ENCODE measurements at places on chromosomes 16 and 17.

DNA sequence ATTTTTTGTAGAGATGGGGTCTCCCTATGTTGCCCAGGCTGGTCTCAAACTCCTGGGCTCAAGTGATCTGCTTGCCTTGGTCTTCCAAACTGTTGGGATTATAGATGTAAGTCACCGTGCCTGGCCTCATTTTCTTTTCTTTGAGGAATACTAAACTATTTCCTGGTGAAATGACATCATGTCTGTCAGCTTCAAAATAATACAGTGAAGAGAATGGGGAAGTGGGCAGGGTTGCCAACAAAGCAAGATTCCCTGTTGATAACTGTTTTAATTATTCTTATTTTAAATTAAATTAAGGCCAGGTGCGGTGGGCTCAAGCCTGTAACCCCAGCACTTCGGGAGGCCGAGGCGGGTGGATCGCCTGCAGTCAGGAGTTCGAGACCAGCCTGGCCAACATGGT, 21.1 kb downstream of the PIPOX start:
- DNase-seq, result no peak

DNA sequence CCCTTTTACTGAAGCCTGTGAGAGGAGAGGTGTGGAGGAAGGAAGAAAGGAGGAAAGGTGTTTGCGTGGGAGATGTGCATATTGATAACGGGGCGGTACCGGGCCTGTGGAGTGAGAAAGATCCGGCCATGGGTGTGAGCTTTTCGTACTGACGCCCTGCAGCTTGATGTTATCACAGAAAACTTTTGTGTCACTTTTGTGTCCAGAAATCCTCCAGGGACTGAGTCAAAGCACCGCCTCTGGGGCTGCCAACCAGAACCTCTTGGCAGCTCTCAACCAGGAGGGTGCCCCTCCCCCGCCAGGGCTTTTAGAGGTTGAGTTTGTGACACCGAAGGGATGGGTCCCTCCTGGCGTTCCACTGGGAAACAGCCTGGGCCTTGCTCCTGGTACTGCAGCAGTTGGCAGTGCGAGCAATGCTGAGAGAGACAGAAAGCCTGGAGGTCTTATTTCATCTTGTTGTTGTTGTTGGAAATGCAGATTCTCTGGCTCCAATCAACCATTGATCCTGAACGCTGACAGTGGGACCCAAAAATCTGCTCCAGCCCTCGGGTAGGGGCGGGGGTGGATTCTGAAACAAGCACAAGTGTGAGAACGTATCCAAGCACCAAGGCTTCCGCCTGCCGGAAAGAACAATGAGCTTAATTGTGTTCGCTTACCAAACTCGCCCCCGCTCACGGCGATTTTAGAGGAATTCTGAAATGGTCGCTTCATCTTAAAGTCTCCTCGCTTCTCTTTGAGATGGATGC, 65.0 kb downstream of the CRISPLD2 start:
- peak; percentile 44 for DNase-seq

GRCh38 chr16:8866118-8866883, 2.5 kb downstream of the CARHSP1 start:
- DNase-seq, result peak; percentile 51

DNA sequence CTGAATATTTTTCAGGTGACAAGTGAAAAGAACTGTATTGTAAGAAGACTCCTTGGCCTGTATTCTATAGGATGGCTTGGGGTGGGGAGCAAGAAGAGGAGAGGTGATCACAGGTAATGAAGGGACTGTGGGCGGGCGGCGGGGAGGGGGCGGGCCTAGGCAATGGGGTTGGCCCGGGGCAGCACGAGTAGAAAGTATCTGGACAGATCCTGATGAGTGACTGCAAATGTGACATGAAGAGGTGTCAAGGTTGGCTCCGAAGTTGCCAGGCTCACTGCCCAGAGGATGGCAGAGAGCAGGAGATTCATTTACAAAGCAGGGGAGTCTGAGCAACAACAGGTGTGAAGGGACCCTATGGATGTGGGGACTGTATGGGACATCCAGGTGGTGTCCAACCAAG, 10.8 kb upstream of the G6PC1 start:
- DNase-seq, result no peak

DNA sequence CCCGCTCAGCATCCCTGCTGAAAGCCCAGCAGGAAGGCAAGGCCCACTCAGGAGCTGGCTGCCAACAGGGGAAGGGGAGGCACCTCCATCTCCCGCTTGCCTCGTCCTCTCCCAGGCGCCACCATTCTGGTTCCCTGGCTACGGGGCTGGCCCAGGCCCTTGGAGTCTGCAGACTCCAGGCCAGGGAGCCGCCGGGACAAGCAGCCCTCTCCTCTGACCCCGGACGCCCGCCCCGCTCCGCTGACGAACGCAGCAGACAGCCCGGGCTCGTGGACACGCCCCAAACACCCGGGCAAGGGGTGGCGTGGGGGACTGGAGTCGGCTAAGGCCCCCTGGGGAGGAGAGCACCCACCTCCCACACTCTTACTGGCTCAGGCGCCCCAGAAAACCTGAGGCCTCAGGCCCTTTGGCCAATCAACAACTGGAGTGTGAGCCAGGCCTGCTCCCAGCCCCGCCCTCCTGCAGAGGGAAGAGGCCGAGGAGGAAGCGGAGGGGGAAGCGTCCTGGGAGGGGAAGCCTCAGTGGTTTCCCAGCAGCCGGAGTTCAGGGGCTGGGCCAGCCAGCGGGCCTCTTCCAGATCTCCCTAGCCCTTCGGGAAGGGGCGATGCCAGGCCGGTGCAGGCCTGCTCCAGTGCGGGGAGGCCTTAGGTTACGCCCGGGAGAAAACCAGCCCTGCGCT, 4.2 kb downstream of the MNT start:
- no peak for DNase-seq

DNA sequence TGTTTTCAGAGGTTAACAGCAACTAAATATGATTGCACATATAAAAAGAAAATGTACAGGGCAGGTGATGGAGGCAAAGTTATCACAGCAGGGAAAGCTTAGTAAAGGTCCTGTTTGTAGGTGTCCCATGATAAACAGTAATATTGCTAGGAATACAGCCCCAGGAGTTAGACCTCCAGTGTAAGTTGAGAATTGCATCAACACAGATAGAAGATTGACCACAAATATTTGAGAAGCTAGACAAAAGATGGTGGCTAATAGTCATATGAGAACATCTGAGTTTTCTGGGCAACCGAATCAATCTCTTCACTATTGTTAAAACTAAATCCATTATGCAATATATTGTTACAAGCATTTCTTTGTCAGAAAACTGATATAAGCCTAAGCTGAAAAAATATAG, 152.6 kb downstream of the CDH11 start:
- no peak for DNase-seq

- DNase-seq, result no peak
Observed at GRCh38 chr17:21297026-21297520, 12.6 kb downstream of the MAP2K3 start.

- DNase-seq, result no peak
Observed at GRCh38 chr16:25051406-25052150, 36.4 kb upstream of the ARHGAP17 start.

GRCh38 chr17:8855477-8856204, 11.8 kb downstream of the PIK3R6 start:
- no peak for DNase-seq

- DNase-seq, result no peak
Observed at GRCh38 chr16:69057400-69058378, 47.8 kb upstream of the HAS3 start.

DNA sequence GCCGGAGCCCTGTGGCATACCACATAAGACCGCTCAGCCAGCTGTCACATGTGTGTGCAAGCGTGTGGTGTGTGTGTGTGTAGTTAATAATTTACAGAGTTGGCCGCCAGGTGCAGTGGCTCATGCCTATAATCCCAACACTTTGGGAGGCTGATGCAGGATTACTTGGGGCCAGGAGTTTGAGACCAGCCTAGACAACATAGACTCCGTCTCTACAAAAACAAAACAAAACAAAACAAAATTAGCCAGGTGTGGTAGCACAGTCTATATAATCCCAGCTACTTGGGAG, 20.4 kb downstream of the SOCS1 start:
- no peak for DNase-seq

DNA sequence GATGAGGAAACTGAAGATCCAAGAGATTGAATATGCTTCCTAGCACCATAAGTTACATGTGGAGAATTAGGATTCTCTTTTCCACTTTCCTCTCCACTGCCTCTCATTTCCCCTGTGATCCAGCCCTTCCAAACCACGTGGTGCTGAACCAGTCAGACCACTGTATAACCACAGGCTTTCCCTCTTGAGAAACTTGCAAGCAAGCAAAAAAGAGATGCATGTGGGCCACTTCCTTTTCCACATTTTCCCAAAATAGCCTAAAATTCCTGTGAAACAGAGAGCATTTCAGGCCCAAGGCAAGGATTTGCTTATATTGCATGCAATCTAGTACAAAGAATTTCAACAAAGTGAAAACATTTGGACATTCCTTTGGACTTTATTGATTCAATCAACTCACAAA, 59.3 kb upstream of the KSR1 start:
- DNase-seq, result no peak

- DNase-seq, result no peak
Observed at GRCh38 chr16:78972006-78972405, 628.5 kb downstream of the MAF start.

DNA sequence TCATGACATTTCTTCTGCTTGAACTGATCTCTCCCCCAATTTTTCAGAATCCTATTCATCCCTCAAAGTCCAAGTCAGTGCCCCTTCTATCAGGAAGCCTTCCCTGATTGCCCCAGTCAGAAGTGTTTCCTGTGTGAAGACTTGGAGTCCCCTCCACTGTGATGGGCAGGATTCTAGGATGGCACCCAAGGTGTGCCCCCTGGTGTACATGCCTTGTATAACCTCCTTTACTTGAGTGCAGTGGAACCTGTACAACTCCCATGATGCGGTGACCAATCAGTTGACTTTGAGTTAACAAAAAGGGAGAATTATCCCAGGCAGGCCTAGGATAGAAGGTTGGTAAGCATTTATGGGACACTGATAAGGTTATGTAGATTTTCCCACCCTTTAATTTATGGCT, 23.4 kb downstream of the MYH13 start:
- DNase-seq, result no peak

DNA sequence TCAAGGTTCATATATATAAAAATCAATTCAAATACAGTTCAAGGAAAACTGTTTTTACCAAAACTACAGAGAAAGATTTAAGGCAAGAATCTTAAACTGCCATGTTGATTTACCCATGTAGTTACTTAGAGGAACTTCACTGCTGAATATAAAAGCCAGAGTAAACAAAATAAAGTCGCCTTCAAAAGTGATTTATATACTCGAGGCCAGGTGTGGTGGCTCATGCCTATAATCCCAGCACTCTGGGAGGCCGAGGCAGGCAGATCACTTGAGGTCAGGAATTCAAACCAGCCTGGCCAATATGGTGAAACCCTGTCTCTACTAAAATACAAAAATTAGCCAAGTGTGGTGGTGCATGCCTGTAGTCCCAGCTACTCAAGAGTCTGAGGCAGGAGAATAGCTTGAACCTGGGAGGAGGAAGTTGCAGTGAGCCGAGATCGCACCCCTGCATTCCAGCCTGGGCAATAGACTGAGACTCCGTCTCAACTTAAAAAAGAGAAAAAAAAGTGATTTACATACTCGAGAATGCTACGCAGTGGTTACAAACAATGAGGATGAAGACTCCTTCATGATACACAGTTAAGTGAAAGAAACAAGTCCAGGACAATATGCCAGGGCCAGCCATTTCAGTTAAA, 54.1 kb upstream of the CNEP1R1 start:
- DNase-seq, result no peak

- DNase-seq, result no peak
Observed at GRCh38 chr17:42155614-42156045, 841 bp upstream of the RAB5C start.

DNA sequence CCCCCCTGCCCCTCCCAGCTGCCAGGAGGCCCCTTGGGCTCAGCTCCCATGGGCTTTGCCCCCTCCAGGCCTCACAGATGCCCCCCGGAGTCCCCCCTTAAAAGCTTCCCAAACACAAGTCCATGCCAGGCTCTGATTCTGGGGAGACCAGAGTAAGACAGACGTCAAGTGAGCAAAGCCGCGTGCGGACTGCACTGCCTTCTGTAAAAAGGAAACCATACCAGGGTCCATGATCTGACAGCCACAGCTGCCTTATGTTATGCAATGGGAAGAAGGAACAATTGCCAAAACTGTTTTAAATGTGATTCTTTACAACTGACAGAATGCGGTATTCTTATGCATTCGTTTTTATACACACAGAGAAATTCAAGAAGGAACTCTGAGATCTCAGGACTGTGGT, 17.9 kb upstream of the HEXD start:
- DNase-seq, result no peak

GRCh38 chr16:86761111-86762031, 183.0 kb downstream of the FOXL1 start:
- DNase-seq, result no peak

DNA sequence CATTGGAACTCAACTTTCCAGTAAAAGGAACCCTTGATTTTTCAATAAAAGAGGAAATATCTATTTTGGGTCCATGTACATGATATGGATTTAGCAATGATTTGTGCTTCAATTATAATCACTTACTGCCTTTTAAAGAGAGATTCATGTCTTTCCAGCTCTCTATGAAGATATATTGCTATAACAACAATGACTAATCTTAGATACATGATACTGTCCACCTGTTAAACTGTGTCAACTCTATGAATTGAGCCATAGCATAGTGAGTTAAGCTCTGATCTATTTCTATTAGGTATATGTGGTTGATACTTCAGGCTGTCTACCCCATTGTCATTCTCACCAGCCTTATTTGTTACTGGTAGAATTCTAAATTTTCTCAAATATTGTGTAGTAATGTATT, 15.0 kb upstream of the MPHOSPH6 start:
- DNase-seq, result no peak

GRCh38 chr16:30744183-30744582, 4.0 kb upstream of the PHKG2 start:
- no peak for DNase-seq

DNA sequence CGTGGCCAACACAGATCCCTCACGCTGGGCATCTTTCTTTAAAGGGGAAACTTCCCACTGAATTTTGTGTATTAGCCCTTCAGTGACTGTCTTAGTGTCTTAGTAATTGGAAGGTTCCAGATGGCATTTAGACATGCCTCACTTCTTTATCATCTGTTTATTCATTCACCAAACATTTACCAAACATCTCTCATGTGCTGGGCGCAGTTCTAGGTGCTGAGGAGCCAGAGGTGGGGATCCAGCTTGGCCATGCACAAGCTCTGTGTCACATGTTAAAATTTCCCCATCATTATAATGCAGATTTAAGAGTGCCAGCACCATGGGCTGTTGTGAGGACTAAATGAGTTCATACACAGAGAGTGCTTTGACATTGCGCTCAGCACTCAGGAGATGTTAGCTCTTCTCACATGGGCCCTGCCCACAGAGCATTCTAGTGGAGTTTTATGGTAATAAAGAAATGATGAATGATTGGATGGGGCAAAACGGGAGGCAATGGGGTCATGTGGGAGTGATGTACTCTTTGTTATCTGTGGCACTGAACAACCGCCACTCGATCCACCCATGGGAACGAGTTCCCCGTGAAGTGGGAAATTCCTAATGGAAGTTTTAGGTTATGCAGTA, 119.7 kb downstream of the SNX29 start:
- DNase-seq, result no peak

DNA sequence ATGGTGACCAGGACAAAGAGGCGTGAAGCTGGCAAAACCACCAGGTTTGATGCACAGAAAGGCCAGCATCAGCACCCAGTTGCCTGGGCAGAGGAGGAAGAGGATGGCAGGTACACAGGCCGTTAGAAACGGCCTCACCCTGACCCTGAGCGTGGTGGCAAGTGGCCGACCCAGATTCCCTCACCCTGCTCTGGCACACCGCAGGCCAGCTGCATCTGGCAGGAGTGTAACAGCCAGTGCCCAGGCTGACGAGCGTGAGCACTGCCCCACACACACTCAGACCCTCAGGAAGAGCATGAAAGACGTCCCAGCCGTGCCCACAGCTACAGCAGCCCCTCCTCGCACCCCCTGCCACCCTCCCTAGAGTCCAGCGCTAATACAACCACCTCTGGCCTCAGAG, 82.0 kb downstream of the ANKRD11 start:
- no peak for DNase-seq

Measured in hippocampal formation (tissue), 2 donors.